ENCODE measurements at places on chromosomes 4 and X.
A peak's percentile ranks its signal among the peaks of the same experiment; 100 is the strongest.

DNA sequence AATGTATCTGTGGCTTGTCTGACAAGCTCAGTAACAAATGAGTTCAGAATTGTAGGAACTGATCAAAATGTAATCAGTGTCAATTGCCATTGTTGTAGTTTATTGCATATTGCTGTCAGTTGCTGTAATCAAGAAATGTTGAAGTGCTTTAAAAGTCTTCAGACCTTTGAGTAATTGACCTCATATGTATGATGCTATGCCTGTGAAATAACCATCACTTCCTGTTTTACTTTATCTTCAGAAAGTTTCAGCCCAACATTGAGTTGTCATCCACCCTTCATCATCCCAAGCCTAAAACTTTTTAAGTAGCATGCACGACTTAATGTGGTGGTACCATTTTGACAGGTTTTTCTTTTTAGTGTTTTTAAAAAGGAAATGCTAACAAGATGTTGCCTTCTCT, 212.4 kb downstream of the ARHGAP10 start:
- no peak for DNase-seq

DNA sequence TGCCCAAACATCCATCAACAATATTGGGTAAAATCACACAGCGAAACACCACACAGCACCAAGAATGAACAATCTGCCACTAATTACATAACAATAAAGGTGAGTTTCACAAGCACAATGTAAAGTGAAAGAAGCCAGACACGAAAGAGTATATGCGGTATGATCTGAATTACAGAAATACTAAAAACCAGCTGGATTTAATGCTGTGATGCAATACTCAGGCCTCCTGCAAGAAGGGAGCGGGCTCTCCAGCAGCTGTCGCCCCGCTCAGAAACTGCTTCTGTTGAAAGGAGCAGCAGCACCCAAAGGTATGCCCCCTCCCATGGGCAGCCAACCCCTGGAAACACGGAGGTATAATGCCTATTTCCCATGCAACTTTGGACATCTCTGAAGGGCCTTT, 77.0 kb downstream of the PAPSS1 start:
- no peak for DNase-seq

- DNase-seq, result peak; percentile 32
Measured at GRCh38 chr4:108702960-108703359, 52.6 kb downstream of the OSTC start.

DNA sequence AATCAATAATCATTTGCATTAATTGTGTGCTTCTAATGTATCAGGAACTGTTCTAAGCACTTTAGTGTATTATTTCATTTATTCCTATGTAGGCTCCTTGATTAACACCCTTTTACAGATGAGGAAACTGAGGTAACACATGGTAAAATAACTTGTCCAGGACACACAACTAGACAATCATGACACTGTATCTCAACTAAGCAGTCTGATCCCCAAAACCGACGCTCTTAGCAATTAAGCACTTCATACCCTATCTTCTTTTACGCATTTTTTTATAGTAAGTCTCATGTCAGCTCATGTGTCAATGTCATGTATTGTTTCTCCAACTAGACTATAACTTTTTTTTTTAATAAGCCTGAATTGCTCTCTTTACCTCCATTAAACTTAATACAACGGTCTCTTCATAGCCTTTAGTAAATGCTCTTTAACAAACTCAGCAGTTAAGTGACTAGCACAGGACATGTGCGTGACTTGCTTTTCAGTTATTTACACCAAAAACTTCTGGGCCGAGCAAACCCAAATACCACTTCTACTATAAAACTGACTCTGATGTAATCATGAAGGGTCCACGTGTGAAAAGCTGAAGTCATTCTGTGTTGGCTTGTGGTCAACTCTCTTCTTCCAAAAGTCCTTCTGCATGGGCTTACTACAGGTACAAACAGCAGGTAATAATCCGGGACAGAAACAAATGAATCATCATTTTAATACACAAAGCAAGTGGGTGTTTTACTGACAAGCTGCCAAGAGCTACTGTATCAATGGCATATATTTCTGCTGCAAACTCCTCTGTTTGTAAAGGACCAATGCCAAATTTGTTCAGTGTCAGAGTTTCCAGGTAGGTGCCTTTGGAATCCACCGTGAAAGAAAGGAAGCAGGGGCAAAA, 7.9 kb upstream of the AMBN start:
- DNase-seq, result no peak

DNA sequence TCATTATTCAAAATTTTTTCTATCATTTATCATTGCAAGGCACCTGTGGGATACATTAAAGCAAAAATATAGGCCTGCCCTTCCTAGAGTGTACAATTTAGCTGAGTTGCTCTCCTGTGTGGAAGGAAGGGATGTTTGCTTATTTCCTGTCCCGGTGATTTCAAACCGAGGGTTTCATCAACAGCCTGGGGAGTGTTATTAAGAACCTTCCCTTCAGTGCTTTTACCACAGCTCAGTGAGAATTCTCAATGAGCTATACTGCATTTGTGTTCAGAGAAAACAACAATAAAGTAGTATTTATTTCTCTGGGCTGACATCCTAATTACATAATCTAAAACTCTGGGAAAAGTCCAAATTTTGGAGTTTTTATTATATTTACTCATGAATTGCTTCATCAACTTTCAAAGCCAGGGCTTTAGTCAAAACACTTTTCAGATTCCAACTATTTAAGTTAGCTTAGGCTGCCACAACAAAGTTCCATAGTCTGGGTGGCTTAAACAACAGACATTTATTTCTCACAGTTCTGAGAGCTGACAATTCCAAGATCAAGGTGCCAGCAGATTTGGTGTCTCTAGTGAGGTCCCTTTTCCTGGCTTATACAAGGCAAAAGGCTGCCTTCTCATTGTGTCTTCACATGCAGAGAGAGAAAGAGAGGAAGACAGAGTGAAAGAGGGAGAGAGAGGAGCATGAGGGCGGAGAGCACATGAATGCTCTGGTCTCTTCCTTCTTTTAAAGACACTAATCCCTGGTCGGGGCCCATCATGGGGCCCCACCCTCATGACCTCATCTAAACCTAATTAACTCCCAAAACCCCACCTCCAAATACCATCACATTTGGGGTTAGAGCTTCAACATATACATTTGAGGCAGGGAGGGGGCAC, 62.6 kb downstream of the MMRN1 start:
- no peak for DNase-seq

GRCh38 chrX:54825716-54826438, 18.3 kb downstream of the MAGED2 start:
- DNase-seq, result no peak

GRCh38 chr4:175504318-175504717, 307.7 kb downstream of the GPM6A start:
- DNase-seq, result peak; percentile 26

DNA sequence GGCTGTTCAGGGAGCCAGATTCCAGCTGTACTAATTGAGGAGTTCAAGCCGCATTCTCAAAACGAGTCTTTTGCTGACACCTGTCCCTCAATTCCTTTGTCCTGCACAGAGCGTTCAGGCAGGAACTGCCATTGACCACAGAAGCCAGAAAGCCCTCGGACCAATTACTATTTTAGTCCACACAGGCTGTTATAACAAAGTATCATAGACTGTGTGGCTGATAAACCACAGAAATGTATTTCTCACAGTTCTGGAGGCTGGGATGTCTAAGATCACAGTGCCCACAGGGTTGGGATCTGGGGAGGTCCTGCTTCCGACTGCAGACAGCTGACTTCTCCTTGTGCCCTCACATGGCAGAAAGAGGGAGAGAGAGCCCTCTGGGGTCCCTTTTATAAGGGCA, 119.8 kb upstream of the ATP6AP2 start:
- no peak for DNase-seq

GRCh38 chr4:123363729-123364128, 32.9 kb upstream of the SPRY1 start:
- no peak for DNase-seq

DNA sequence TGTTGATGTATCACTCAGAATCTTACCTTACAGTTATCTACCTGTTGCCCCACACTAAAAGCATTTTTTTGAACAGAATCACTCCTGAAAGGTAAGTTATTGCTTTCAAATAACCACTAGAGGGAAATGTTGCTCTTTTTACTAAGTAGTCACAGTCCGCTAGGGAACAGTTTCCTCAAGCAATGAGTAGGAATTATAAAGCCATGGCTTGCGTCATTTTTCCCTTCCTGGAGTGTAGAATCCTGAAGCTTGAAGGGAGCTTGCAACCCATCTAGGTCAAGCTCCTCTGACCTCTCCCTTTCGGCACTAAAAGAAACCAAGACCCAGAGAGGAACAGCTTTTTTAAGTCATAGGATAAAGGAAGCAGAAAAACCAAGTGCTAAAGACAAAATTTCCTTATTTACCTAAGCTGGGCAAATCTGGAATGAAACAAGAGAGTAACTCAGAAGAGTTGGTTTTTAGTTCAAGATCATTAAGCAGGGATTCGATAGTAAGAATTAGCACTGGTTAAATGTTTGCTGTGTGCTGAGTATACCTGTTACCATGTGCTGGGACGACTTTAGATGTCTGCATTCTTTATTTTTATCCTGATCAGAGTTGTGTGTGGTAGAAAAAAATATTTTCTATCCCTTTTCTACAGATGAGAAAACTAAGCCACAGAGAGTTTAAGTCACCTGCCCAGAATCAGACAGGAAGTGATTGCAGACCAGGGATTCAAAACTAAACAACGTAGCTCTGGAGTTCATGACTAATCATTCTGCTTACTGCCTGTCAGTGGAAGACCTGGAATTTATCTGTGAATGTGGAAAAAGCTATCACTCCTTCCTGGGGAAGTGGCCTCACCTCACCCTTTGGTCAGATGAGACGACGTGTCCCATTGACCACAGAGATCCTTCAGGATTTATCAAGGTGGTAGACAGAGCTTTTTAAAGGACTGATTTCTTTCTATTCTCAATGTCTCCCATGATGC, 631.5 kb downstream of the RAB28 start:
- DNase-seq, result peak; percentile 81

DNA sequence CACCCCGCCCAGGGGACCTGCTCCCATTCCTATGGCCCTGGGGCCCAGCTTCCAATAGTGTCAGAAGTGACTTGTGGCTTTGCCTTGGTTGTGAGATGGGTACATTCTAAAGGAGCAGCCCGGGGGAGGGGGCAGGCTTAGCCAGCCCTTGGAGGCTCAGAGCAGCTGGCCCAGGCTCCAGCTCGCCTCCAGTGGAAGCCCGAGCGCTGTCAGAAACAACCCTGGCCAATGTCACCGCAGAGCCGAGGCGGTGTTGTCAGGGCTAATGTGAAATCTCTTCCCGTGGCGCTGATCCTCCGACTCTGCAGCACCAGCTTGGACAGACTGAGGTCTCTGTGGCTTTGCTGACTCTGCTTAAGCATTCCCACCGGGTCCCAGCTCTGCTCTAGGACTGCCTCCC, 29.2 kb upstream of the ZNF81 start:
- no peak for DNase-seq

- DNase-seq, result no peak
Measured at GRCh38 chrX:85051627-85052026, 48.0 kb downstream of the APOOL start.

DNA sequence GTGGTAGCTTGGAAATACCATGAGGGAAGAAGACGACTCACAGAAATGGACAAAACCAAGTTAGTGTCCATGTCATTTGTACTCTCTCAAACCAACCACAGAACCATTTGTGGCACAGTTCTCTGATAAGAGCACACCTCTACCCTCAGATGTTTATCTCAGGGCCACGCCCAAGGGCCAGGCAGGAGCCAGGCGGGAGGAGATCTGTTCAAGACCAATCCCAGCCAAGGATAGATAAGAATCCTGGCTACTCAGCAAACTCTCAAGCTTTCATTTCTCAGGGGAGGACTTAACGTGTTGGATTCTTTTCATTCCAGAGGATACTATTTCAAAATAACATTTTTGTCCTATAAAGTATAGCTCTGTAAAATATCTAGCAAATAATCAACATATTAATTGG, 95.0 kb downstream of the NYX start:
- DNase-seq, result no peak

DNA sequence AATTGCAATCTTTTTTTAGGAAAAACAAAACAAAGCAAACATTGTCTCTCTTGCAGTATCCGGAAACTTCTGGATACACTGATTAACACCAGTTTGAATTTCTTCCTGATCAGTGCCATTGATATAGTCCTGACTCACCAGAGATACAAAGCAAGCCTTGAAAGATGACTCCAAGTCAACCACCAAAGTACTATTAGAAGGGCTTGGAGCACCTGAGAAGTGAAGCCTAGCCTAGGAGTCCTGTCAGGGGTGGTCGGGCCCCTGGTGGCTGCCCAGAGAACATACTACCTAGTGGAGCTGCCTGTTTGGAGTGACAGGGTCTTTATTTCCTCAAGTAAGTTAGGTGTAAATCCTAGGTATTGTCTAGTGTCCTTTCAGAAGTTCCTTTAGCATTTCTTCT, 593.2 kb downstream of the ZNF674 start:
- DNase-seq, result no peak

- DNase-seq, result no peak
Measured at GRCh38 chrX:134717698-134718097, 59.4 kb upstream of the PLAC1 start.

DNA sequence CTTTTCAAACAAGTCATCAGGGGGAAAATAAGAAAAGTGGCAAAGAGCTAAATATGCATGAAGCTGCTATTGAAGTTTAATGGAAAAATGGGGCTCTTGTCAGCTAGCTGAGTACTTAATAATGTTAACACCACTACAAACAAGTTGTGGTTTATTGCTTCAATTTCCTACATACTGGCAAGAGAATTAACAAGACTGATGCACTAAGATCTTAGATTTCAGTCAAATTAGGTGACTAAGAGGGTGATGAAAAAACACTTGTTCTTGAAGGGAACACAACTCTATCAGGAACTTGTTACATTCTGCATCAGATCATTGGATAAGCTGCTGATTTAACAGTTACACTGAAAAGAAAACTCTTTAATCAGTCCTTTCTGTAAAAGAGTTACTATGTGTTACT, 234.6 kb upstream of the AFF2 start:
- DNase-seq, result no peak

- peak; percentile 5 for DNase-seq
Measured at GRCh38 chrX:31397119-31397518, 325.3 kb upstream of the FTHL17 start.

- DNase-seq, result no peak
Measured at GRCh38 chr4:106186201-106186600, 129.8 kb downstream of the TBCK start.

DNA sequence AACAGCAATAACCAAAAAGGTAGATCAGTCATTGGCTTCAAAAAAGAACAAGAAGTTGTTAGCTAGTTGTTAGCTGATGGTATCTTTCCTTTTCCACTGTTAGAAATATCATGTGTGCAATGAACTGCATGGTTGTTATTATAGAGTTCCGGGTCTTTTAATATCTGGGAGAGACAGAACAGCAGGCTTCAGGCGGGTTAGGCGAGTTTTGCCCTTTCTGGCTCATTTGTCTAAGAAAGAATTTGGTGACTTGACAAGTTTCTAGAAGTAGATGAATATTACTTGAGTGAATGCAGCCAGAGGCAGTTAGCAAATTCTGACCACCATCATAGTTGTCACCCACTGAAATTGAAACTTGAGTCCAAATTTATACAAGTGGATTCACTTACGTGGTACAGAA, 88.9 kb upstream of the MID1 start:
- DNase-seq, result no peak
